AG09319 (cell line): ENCODE measurements at places on chromosomes 7 and 10.

- DNase-seq = no peak
These were observed 61.8 kb upstream of the DKK1 start for GRCh38 chr10:52252307-52252706.

GRCh38 chr7:112081778-112082177 is 124.4 kb downstream of the DOCK4 start:
- DNase-seq = no peak

- DNase-seq = peak; percentile 24
These were observed 84.0 kb downstream of the ARL4A start for GRCh38 chr7:12771378-12771877.

DNA sequence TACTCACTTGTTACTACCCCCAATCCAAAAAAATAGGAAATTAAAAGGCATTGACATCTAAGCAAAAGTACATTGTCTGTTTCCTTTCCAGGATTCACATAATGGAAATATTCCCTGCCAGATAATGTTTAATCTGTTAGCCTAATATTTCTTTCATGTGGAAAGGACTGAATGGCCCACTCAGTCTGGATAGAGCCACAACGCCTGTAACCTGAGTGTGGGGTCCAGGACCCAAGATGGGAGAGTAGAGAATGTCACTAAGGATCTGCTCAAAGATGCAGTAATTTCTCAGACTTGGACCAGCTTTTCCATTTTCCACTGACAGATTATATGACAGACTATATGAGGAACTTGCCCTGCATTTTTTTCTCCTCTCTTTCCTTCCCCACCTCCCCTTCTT is 1088.9 kb downstream of the KCNMA1 start:
- DNase-seq = no peak

DNA sequence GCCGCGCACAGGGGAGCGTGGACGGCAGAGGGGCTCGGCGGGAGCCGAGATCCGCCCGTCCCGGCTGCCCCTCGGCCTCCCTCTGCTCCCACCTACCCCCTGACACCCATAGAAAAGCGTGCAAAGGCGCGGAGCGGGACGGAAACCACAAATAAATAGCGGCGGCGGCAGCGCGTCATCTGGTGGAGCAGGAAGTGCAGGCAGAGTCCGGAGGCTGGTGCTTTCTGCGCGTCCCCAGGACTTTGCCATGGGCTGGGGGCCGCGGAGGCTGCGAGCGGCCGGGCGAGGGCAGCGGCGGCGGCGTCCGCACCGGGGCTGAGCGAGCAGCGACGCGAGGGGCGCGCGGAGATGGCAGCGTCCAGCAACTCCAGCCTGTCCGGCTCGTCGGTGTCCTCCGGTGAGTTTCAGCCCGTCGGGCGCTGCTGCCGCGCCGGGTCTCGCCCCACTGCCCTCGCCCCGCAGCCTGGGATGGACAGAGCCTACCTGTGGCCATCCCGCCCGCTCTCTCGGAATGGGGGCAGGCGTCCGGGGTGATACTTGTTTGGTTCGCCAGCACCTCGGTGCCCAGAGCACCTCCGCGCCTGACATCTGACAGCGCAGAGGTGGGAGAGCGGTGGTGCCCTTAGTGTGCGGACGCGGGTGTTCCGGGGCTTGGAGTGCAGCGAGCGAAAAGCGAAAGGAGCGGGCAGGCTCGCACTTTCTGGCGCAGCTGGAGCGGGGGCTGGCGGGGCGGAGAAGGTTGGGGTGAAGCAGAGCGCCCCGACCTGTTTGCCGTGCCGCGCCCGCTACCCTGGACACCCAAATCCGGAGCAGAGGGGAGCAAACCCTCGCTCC is at the start of gene CHN2:
CHN2 (plus strand) TSS at position 182 of the 834 bp plus-strand sequence.
- no peak for DNase-seq

DNA sequence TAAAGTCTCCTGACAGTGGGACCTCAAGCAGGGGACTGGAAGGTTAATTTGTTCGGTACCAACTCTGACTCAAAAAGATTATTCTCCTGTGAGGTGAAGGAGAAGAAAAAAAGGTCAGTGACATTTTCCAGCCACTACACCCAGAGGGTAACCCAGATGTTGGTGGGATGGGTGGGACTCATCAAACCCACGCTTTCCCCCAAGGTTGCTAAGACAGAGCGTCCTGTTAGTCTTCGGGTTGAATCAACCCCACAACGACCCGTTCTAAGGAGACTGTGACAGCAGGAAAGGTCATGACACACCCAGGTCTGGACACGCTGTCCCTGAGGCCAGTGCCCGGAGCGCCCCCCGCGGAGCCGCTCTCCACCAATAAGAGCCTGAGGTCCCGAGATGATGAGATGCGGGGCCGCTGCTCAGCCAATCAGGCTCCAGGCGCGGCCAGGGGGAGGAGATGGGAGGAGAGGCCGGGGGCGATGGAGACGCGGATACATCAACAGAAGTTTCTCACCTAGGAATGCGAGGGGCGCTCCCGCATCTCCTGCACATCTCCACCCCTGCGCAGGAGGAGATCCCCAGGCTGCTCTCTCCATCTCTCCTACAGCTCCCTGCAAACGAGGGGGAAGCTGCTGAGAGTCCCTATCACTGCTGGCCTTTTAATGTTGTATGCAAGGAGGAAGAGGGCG is at the start of gene WNT16:
WNT16 (plus strand) TSS at position 493 of the 683 bp plus-strand sequence. CDS start 293 bp downstream, outside the sequence.
- no peak for DNase-seq

GRCh38 chr10:113261611-113262091 is 291.2 kb upstream of the HABP2 start:
- DNase-seq = no peak

GRCh38 chr10:3668966-3669330 is 116.1 kb downstream of the KLF6 start:
- no peak for DNase-seq

DNA sequence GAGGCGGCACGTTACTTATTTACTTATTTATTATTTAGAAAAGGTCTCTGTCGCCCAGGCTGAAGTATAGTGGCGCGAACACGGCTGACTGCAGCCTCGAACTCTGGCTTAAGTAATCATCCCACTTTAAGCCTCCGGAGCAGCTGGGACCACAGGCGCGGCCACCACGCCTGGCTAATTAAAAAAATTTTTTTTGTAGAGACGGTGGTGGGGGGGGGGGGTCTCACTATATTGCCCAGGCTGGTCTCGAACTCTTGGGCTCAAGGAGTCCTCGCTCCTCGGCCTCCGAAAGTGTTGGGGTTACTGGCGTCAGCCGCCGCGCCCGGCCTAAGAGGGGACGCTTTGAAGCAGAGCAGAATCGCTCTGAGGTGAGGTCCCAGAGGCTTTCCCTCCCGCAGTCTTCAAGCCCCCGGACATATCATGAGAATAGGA is 675 bp upstream of the FRAT2 start:
- no peak for DNase-seq

- no peak for DNase-seq
These were observed 4.6 kb downstream of the USP54 start for GRCh38 chr10:73586583-73586984.

GRCh38 chr10:110357252-110357780 is 52.6 kb upstream of the SMNDC1 start:
- peak; percentile 87 for DNase-seq

DNA sequence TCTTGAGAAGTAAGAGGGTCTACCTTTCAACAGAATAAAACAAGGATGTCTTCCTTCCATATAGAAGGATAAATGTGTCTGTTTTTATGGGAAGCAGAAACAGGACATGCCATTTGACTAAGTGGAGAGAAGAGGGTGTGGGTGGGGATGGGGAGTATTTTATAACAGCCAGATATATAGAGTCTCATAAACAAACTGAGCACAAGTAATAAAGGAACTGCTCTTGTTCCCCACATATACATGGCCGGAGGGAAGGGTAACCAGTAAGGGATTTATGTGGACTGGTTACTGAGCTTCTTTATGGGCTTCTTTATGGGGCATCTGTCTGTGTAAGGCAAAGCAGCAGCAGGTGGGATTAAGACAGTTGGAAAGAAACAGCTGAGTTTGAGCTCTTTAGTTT is 558.1 kb downstream of the REEP3 start:
- no peak for DNase-seq

DNA sequence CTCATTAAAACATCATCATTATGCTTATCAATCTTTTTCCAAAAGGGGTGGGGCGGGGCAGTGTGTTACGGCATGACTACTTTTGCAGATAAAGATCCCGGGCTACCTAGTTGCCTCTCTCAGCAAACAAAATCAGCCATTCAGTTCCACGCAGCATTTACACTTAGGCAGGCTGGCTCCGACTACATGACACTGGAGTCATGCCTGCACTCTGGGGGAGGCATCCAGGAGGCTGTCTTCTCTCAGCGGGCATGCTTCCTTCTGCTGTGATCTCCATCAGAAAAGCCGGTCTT is 193.9 kb upstream of the TCF7L2 start:
- no peak for DNase-seq

DNA sequence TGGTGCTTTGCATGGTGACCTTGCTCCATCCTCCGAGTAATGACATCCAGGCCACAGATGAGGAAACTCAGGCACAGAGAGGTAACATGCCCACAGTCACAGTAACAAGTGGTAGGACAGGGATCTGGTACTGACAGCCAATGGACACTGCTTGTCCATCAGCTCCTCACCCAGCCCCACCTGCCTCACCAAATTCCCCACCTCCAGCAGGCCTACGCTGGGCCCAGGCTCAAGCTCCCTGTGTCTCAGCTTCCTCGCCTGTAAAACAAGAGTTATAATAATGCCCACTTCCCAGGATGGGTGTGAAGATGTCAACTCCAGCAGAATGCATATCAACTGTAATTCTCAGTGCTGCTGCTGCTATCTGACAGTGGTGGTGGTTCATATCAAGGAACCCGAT is 123.8 kb downstream of the GRID1 start:
- DNase-seq = no peak

GRCh38 chr10:69202332-69202731 is 17.8 kb upstream of the HKDC1 start:
- peak; percentile 41 for DNase-seq

DNA sequence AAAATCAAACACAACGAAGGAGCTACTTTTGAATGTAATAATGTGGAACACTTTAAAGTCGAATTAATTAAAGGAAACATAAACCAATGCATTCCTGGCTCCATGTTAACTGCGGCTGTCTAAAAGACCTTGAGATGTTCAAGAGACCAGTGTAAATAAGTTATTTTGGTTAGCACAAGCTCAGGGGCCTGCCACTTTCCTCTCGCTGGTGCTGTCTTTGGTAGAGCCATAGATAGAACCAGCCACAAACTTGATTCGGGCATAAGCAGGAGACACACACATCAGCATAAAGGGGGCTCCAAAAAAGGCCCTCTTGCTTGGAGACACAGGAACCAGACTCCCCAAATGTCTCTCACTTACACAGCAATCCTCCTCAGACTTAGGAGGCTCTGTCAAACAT is 121.6 kb upstream of the TBX20 start:
- no peak for DNase-seq

GRCh38 chr7:151925446-151926335 is 30.6 kb upstream of the GALNTL5 start:
- DNase-seq = no peak

- DNase-seq = no peak
These were observed 70.7 kb downstream of the LCOR start for GRCh38 chr10:96902731-96903358.

DNA sequence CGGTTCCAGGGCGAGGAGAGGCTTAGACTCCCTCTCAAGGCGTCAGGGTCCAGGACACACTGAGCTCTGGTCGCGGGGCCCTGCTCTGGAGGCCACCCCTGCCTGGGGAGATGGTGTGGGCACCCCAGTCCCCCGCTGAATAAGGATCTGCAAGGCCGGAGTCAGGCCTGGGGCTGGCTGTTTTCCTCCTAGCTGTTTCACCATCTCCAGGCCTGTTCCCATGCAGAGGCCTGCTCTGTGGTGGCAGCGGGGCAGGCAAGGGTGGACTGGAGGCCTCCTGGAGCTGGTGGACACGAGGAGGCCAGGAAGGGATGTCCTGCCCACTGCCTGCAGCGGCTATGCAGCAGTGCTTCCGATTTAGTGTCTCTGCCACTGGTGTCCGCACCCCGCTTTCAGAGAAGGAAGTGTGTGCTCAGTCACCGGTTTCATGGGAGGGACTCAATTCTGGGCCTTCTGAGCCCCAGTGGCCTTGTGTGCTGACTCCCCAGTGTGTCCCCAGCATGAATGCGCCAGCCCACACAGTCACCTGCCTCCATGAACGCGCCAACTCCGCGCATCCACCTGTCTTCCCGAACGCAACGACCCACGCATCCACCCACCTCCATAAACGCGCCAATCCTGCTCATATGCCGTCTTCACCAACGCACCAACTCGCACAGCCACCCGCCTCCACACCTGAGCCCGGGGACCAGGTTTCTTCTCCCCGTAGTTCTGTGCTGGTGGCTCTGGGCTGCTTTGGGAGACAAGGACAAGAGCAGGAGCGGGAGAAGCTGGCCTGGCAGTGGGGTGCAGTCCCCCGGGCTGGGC is 14.5 kb upstream of the GPR146 start:
- DNase-seq = no peak
